ENCODE measurements at places on chromosomes 7 and 10.

- peak; percentile 27 for DNase-seq
These were observed 107.0 kb upstream of the BTBD16 start for GRCh38 chr10:122164023-122164601.

DNA sequence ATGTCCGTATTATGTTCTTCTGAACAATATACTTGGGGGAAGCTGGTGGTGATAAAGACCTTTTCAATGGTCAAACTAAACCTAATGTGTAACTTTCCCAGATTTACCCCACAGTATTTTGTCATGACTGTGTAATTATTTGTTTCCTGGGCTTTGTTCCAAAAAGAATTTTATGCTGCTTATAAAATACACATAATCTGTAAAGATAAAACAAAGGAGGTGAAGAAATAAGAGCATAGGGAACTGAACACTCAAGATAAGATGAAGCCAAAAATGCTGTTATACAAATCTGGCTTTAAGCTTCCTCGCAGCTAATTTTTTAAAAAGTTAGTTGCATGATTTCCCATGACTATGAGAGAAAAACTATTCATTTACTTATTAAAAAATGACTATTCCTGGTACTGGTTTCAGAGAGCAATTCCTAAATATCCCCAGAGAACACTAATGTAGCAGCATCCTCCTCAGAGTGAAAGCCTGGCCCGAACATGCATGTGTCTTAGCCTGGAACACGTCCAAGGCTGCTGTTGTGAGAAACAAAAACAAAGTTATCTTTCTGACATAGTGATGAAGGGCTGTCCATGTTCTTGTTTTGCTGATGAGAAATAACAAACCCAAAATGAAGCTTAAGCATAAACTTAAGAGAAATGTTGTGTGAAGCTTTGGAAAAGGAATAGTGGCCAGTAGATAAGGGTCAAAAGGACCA is 33.9 kb downstream of the MALSU1 start:
- peak; percentile 16 for DNase-seq

- no peak for DNase-seq
These were observed 25.1 kb upstream of the ELOVL3 start for GRCh38 chr10:102200751-102201640.

DNA sequence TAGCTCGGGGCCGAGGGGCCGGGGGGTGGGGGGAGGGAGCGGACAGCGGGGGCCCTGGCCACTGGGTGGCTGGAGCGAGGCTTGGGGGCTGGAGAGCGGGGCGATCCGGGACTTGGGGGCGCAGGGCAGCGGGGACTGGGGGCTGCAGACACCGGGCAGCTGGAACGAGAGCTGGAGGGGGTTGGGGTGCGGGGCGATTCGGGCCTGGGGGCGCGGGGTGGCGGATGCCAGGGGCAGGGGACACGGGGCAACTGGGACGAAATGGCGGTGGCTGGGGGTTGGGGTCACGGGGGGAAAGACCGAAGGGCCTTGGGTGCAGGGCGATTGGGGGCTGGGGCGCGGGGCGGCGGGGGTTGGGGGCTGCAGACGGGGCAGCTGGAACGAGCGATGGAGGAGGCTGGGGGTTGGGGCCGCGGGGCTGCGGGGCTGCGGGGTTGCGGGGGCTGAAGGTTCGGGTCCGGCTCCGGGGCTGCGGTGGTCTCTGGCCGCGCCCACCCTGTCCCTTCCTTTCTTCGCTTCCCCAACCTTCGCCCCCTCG is 590 bp downstream of the COL26A1 start:
- no peak for DNase-seq

GRCh38 chr7:131189488-131189887 is 138.2 kb upstream of the MKLN1 start:
- DNase-seq = no peak

DNA sequence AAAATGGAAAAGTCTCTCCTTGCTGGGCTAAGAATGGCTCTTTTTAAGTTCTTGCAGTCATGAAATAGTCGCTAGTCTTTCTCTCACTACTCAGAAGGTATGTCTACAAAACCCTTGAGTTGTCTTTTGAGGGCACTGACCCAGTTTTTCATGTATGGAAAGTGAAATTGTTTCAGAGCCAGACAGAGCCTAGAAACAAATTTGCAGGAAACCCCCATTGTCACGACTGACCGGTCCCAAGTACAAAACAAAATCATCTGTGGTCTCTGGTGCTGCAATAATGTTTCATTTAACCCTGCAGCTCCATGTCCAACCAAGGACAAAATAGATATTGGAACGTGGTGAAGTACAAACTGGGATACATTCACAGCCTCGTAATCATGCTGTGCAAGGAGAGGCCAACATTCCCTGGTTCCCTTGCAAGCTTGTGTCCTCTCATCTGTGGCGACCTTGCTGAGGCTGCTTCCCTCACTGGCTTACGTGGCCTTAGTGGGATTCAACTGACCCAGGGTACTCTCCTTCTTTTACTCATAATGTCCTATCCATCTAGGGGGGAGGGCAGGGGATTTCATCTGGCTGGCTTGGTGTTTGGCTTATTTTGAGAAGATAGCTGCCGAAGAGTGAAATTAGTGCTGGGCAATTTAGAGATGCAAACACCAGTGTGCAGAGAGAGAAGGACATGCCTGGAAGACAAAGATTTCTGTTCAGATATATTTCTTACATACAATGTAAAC is 172.5 kb downstream of the IPMK start:
- no peak for DNase-seq

DNA sequence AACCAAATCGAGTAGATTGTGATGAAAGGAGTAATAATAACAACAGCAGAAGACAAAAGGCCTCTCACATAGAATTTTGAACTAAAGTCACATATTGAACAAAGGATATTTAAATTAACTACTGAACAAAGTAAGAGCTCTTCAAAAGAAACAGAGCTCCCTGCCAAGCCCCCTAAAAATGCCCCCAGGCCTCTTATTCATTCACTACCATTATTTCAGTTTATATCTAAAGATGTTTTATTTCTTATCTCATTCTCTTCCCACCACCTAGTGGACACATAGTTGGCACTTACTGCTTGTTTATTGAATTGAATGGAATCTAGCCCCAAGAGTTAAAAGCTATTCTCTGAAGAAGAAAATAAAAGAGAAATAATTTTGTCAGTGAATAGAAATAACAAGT is 37.4 kb downstream of the VCL start:
- DNase-seq = no peak

- DNase-seq = no peak
These were observed 20.8 kb upstream of the HYAL4 start for GRCh38 chr7:123823898-123824753.

GRCh38 chr7:424301-424935 is 95.2 kb downstream of the PDGFA start:
- DNase-seq = no peak

GRCh38 chr10:58782876-58783851 is 270.5 kb downstream of the BICC1 start:
- peak; percentile 96 for DNase-seq

GRCh38 chr10:60236869-60237524 is 152.7 kb downstream of the ANK3 start:
- DNase-seq = peak; percentile 89

DNA sequence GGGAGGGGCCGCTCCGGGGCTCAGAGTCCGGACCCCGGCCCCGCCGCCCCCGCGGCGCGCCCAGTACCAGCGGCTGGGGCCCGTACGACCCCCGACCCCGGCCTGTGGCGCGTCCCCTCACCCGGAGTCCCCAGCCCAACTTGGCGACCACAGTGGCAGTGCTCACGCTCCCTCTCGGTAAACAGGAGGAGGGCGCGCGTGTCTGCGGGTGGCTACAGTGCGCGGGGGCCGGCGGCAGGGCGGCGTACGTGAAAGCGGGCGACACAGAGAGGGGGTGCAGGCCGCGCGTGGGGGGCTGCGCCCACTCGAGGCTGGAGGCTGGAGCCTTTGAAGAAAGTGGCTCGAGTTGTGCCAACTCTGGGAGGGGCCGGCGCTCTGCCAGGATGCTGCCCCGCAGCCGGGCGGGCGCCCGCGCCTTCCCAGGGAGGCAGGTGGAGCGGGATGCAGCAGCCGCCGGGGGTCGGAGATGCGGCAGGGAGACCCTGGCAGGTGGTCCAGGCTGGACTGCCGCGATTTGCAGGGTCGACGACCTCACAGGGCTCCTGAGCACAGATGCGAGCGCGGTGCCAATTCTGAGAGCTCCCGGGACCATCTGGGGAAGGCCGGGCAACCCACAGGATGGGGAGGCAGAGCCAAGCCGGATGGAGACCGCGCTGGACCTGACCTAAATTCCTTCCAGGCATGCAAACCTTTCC is 655 bp downstream of the PTPRE start:
- DNase-seq = peak; percentile 55

DNA sequence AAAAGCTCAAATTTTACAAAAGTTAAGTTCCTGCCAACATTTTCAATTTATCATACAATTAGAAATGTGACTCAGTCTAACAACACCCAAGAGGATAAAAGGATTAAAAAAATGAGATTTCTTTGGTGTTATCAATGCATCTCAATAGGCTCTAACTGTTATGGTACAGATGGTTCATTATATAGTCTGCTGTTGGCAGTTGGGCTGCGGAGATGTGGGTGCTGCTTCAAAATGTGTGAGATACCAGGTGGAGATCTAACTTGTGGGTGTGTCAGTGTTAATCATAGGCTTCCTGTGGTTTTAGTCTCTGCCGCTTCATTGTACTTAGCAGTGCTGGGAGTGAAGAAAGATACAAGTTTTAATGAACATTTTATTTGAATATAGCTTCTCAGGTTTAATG is 231.2 kb downstream of the EXOC4 start:
- no peak for DNase-seq

- DNase-seq = no peak
These were observed 34.0 kb downstream of the KIFBP start for GRCh38 chr10:69022611-69023010.

All from fibroblast of gingiva (primary cell).